Dermis blood vessel endothelial cell (primary cell): ENCODE measurements at places on chromosomes 2 and 18. TPM values are rescaled to one million over a fixed set of nuclear protein-coding genes. Genes with fewer than 3 reads are reported as not detected.

LRRTM1 gene
- not detected in 2 replicates for total RNA-seq

LYPD6B gene
- not detected in 2 replicates for total RNA-seq

SCN7A gene
- total RNA-seq = under 0.01 TPM in 1 of 2 replicates, not detected in the other

VIL1 gene
- not detected in 2 replicates for total RNA-seq

NPHP1 gene
- 2.9 TPM in 2 replicates for total RNA-seq

LCT gene
- total RNA-seq = under 0.01 TPM in 1 of 2 replicates, not detected in the other

INPP4A gene
- total RNA-seq = 41.9 and 55.7 TPM in 2 replicates

PLEKHH2 gene
- total RNA-seq = 0.14 and 1.5 TPM in 2 replicates

APLF gene
- total RNA-seq = 3.2 and 8.8 TPM in 2 replicates

CUL3 gene
- total RNA-seq = 69.4 and 114 TPM in 2 replicates

GALR1 gene
- not detected in 2 replicates for total RNA-seq

NXPH2 gene
- total RNA-seq = not detected in 2 replicates

EGR4 gene
- total RNA-seq = not detected in 2 replicates

TEKT4 gene
- total RNA-seq = not detected in 2 replicates

PMAIP1 gene
- 11.7 and 14.3 TPM in 2 replicates for total RNA-seq

LRRTM4 gene
- not detected in 2 replicates for total RNA-seq

HOXD3 gene
- 19.2 and 54.6 TPM in 2 replicates for total RNA-seq

C2orf80 gene
- not detected in 2 replicates for total RNA-seq

UGGT1 gene
- total RNA-seq = 101 and 122 TPM in 2 replicates

MRPL33 gene
- total RNA-seq = 94.3 and 98.2 TPM in 2 replicates

ST6GAL2 gene
- total RNA-seq = 0.28 TPM in 1 of 2 replicates, not detected in the other
